ENCODE measurements at places on chromosomes 7 and 10.
A peak's percentile ranks its signal among the peaks of the same experiment; 100 is the strongest.

GRCh38 chr10:99993701-99994689 is 15.8 kb downstream of the DNMBP start:
- DNase-seq: peak; percentile 54

- DNase-seq: no peak
Observed at GRCh38 chr10:26157734-26158133, 58.8 kb upstream of the GAD2 start.

DNA sequence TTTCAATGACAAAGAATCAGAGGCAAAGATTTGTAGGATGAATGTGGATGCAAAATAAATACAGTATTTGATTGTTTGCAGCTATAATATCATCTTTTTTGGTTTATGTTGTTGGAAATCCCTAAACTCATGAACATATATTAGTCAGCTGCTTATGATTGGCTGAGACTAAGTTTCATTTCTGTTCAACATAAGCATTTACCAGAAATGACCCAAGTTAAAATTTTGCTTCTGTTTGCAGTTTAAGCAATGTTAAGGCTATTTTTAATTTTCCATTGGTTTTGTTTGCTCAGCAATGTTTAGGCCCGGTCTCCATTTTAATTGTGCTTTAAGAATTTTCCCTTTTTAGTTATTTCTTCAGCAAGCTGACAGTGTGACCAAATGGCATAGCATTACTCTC is 22.0 kb downstream of the GIMAP6 start:
- DNase-seq: no peak

DNA sequence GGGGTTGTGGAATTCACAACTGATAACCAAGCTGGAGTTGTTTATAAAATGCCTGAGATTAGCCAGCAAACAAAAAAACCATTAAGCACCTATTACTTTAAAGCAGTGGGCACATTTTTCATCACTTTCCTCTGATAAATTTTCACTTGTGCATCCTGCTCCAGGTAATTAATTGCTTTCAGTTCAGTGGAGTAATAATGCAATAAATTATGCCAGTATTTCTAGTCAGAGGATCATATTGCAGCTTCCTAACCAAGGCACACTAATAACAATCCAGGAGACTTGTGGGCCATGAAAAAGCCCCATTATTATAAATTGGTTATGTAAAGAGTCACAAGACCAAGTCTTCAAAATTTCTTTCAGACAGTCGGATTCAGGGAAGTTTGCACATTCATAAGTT is 193.2 kb downstream of the LRMDA start:
- DNase-seq: no peak
